ENCODE measurements at places on chromosomes 7 and 10.
A peak's percentile ranks its signal among the peaks of the same experiment; 100 is the strongest.

DNA sequence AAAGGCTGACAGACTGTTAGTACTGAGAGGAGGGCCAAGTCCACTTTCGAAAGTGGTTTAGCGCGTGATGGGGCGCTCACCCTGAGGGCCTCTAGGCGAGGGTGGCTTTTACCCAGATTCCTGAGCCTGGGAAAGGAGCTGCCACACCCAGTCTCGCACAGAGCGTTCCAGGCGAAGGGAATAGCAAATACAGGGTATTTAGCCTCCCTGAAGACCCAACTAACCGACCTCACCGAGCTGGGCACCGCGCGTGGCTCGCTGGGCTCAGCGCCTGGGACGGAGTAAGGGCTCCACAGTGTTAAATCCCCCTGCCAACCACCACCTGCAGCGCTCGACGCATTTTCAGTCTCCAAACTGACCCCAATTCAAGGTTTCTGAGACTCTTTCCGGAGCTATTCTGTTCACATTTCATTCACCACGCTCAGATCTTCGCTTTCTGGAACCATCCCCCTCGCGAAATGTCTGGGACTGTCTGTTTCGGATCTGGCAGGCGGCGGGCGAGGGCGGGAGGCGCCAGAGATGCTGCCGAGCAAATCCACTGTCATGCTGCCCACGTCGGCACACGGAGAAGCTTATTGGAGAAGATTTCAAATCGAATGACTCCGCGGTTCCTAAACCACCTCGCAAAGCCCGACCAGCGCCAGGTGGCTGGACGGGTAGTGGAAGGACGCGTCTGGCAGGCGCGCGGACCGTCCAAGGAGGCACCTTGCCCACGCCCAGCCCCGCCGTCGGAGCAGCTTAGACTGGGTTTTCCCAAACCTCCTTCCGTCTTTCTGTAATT is 1.4 kb upstream of the OSBPL3 start:
- peak; percentile 80 for DNase-seq

DNA sequence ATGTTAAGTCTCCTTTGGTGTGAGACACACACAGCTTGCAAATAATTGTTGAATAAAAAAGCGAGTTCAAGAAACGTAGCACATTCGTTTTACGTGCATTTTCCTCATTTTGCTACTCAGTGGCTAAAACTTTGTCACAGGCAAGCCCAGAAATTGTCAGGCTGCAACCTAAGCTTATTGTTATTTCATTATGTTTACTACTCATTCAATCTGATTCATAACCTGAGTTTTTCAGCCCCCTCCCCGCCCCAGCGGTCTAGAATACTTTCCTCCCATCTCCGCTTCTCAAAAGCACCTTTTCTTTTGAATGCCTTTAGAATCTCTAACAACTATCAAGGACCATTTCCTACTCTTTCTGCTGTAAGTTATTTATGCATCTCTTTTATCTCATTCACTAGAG is 1.1 kb downstream of the FAM133B start:
- DNase-seq = no peak

- DNase-seq = peak; percentile 91
Observed at GRCh38 chr7:136086712-136087111, 109.6 kb upstream of the MTPN start.

- DNase-seq = peak; percentile 31
Observed at GRCh38 chr10:110648692-110649346, 4.7 kb downstream of the RBM20 start.

- no peak for DNase-seq
Observed at GRCh38 chr10:68752711-68753350, 31.8 kb downstream of the CCAR1 start.

DNA sequence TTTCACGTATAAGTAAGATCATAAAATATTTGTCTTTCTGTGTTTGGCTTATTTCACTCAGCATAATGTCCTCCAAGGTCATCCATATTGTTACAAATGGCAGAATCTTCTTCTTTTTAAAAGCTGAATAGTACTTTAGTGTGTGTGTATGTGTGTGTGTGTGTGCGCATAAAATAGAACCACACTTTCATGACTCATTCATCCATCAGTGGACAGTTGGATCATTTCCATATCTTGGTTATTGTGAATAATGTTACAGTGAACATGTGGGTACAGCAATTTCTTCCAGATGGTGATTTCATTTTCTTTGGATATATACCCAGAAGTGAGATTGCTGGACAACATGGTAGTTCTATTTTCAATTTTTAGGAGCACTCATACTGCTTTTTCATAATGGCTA is 622.4 kb downstream of the NRG3 start:
- no peak for DNase-seq

GRCh38 chr7:1232103-1232466 is 587 bp upstream of the UNCX start:
- no peak for DNase-seq

- no peak for DNase-seq
Observed at GRCh38 chr10:20922451-20922850, 25.3 kb upstream of the NEBL start.

DNA sequence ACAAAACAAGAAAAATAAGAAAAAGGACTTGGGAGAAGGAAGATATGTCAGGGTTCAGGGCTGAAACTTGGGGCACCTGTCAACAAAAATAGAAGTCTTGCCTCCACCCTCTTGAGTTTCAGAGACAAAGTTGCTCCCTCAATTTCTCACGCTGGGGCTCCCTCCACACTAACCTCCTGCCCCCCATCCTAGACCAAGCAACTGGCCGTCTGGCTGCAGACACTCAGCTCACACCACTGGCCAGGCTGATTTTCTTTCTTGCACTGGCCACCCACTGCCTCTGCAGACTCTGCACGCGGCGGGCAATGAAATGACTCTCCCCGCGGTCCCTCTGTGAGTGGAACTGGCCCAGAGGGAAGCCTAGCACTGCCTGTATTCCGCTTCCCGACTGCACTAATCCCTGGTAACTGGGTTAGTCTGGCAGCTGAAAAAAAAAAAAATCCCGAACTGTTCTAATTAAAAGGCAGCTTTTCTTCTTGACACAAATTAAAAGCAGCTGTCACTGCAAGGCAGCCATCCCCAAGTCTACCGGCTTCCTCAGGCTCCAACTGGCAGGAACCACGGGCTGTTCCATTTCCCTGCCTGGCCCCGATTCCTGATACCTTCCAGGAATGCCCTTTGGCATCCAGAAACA is 83.5 kb downstream of the SPDYE5 start:
- no peak for DNase-seq

DNA sequence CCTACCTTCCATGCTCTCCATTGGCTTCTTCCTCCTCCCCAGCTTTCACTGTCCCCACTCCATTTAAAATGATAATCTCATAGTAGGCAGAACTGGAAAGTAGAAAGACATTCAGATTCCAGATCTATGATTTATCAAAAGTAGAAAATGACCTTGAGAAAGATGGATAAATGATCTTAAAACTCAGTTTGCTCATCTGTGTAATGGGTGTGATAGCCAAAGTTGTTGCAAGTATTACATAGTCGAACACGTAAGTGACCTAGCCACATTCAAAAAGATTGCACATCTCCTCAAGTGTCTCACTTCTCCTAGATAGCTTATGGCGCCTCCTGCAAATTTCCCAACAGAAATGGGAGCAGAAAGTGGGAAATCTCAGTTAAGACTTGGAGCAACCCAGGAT is 89.8 kb upstream of the FGL2 start:
- no peak for DNase-seq

DNA sequence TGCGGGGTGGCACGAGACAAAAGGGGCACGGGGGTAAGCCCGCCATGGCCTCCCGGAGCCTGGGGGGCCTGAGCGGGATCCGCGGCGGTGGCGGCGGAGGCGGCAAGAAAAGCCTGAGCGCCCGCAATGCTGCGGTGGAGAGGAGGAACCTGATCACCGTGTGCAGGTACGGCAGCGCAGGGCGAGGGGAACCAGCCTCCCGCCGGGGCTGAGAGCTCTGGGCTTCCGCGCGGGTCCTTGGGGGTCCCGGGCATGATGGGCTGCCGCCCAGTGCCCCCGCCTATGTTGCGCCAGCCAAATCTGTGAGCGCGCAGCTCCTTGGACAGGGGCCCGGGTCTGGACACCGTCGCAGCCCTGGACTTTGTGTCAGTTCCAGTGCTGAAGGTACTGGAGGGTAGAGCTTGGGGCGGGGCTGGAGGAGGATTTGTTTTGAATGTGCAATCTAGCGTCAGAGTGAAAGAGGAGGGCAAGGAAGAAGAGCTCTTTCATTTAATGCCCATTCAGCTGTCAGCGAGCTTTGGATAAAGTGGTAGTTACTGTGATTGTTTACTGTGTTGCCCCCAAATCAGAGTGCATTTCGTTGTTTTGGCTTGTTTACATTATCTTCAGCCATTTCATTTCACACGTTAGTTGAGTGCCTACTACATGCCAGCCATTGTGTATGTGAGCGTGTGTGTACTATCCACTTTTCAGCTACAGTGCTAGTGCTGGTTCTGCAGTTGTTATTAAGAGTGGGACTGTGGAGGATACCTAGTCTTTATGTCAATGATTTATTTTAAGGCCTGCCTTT is 777 bp downstream of the RUNDC3B start:
- DNase-seq = peak; percentile 46

DNA sequence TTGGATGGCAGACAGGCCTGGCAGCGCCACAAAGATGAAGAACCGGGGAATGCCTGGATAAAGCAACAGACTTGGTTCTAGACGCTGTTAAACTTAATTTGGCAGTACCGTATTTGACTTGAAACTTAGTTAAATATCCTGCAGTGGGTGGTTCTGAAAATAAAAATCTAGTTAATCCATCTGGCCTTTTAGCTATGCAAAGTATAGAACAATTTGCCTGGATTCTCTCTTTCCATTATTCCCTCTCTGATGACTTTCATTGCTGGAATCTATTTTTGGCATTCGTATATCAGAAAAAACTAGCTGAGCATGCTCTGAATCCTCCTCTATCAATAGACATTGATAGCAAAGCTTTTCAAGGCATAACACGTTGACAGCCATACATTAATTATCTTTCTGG is 203.6 kb downstream of the MACC1 start:
- no peak for DNase-seq

GRCh38 chr10:42997849-42998165 is 79.1 kb upstream of the RET start:
- no peak for DNase-seq

DNA sequence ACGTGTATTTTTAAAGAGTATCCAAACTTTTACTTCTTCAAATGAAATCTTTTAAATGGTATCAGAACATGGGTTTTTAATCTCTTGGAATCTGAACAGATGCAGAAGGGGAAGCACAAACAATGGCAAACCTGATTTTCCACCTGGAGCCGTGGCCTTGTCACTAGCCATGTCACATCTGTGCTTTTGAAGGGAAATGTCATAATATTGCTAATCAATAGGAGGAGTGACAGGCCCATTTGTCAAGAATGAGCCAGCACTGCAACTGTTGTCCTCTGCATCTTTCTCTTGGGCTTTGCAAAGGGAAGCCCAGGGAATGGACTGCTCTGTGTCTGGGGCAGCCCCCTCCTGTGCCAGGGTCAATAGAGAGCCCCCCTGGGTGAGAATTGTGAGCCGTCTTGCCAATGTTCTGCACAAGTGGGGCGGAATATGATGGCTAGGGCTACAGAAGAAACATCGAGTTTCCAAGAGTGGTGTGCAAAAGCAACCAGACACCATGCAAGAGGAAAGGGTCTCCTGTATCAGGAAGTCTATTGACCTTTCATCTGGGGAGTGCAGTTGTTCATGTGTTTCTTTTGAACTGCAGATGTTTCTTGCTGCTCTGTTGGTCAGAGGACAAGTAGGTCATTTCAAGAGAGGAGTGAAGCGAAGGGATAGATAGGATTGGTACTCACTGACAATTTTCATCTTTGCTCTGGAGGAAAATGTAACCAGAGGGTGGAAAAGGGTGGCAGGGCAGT is 181.8 kb upstream of the NPVF start:
- no peak for DNase-seq

GRCh38 chr7:47180516-47180826 is 401.4 kb downstream of the TNS3 start:
- no peak for DNase-seq

GRCh38 chr10:76337641-76338040 is 906.2 kb downstream of the LRMDA start:
- DNase-seq = no peak

GRCh38 chr7:144588559-144589051 is 185.1 kb upstream of the NOBOX start:
- DNase-seq = no peak

- DNase-seq = no peak
Observed at GRCh38 chr10:119288574-119289001, 81.2 kb downstream of the GRK5 start.

- no peak for DNase-seq
Observed at GRCh38 chr10:70174058-70174741, 3.9 kb upstream of the SAR1A start.
